ENCODE measurements at places on chromosomes 5 and 9.

GRCh38 chr5:123571927-123572326, 60.0 kb downstream of the CSNK1G3 start:
- DNase-seq, result no peak

- no peak for DNase-seq
Measured at GRCh38 chr9:97908705-97909104, 13.6 kb downstream of the TRMO start.

GRCh38 chr9:21965401-21965951, 28.7 kb downstream of the CDKN2A start:
- DNase-seq, result peak; percentile 38

DNA sequence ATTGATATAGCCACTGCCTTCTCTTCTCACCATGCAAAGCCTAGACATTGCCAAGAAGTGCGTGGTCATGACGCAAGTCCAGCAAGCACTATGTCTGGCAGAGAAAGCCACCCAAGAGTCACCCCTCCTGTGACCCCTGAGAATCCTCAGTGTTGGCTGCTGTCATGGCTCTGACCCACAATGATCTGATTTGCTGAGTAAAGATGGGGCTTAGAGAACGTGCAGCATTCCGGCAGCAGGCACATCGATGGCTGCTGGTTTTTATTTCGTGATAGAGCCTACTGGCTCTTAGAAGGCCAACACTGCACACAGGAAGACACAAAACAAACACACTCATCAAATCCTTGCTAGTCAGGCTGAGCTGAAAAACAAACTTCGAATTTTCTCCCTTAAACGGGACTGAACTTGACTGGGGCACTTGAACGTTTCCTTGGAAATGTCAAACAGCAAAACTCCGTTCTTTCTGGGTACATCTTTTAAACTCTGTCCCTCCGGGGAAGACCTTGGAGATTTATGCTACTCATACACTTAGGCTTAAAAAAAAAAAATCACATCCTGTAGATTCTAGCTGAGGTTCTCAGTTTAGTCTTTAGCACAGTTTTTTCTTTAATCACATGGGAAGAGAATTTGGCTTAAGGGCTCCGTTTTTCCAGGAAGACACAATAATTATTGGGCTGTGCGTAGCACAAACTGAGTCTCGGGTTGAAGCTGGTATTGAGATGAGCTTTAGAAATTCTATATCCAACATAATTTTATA, 88.2 kb upstream of the BASP1 start:
- peak; percentile 54 for DNase-seq
